ENCODE measurements at places on chromosomes 11 and 22.

DNA sequence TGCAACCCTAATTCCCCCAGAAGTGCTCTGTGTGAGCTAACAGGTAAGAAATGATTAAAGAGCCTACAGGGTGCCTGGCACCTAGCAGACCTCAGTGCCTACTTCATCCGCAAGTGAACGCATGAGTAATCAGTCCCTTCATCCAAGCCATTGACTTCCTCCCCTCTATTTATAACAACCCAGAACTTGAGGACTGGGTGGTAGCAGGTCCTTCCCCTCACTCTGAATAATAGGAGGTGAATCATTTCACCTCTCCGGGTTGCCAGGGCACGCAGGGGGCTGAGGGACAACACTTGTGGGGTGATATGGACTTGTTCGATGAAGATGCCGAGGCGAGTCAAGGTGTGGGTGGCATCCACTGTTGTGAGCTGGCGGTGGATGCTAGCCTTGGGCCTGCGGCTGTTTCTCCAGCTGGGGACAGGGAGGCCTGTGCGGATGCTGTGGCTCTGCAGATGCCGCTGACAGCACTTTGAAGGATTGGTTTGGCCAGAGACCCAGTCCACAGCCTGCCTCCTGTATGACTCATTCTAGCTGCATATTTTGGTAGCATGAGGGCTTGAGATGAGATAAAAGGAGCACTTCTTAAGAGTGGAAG lies 11.7 kb upstream of the SORL1-AS1 start:
- DNase-seq: peak; percentile 55

- DNase-seq: no peak
Measured at GRCh38 chr11:862081-862661, 19.5 kb downstream of the TSPAN4 start.

- no peak for DNase-seq
Measured at GRCh38 chr11:115699733-115700132, 195.5 kb upstream of the CADM1 start.

GRCh38 chr11:130118165-130118564 lies 41.4 kb upstream of the ST14 start:
- DNase-seq: no peak

GRCh38 chr11:60504219-60504905 lies 10.8 kb upstream of the MS4A13 start:
- DNase-seq: no peak

- no peak for DNase-seq
Measured at GRCh38 chr22:29346659-29347058, 31.2 kb upstream of the RASL10A start.

GRCh38 chr22:28810821-28811491 lies 10.6 kb upstream of the XBP1 start:
- DNase-seq: no peak

DNA sequence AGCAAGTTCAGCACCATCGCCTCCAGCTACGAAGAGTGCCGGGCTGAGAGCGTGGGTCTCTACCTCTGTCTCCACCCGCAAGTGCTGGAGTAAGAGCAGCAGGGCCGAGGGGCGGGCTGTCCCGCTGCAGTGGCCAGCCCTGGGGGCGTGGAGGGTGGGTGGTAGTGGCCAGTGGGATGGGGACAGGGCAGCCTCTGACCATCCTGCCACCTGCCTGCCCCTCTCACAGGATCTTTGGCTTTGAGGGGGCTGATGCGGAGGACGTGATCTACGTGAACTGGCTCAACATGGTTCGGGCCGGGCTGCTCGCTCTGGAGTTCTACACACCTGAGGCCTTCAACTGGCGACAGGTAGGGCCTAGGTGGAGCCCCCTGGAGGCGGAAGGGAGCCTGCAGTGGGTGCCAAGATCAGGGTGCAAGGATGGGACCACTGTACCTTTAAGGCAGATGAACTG lies 15.0 kb upstream of the BBS1 start:
- no peak for DNase-seq

- no peak for DNase-seq
Measured at GRCh38 chr11:68312780-68313573, 586 bp downstream of the LRP5 start.

GRCh38 chr11:59078435-59078834 lies 7.7 kb upstream of the GLYATL1B start:
- DNase-seq: no peak

GRCh38 chr11:104546501-104546900 lies 351.8 kb downstream of the CASP12 start:
- DNase-seq: no peak

DNA sequence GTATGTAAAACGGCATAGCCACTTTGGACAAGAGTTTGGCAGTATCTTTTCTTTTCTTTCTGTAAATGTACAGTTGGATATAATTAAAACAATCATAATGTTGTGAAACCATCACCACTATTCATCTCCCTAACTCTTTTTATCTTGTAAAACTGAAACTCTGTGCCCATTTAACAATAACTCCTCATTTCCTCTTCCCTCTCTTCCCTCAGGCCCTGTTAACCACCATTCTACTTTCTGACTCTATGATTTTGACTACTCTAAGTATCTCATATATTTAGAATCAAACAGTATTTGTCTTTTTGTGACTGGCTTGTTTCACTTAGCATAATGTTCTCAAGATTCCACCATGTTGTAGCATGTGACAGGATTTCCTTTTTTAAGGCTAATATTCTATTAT lies 10.2 kb downstream of the SCUBE2 start:
- no peak for DNase-seq

- DNase-seq: no peak
Measured at GRCh38 chr11:46120346-46121300, 631 bp downstream of the PHF21A start.

GRCh38 chr11:62599069-62599696 lies 2.5 kb downstream of the MTA2 start:
- peak; percentile 83 for DNase-seq

GRCh38 chr22:36892292-36892691 lies 21.1 kb upstream of the CSF2RB start:
- no peak for DNase-seq

- no peak for DNase-seq
Measured at GRCh38 chr11:19474211-19474610, 233.5 kb upstream of the E2F8 start.

DNA sequence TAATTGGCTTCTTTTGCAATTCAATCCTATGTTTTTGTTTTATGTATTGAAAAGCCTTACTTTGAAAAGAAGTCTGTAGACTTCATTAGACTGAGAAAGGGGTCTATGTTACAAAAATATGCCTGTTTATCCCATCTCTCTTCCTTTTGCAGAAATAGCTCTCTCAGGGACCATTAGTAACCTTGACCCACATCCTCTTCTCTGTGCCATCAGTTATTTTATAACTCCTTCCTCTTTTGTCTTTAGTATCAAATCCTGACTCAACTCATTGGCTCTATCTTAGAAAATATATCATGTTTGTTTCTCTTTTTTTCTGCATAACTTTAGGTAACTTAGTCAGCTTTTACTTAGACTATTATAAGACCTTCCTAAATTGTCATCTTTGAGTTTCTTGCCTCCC lies 20.3 kb downstream of the ZC3H12C start:
- no peak for DNase-seq

All from stimulated activated CD4-positive, alpha-beta T cell treated with anti-CD3 and anti-CD28 coated beads, Interleukin-15, amount 100 ng/mL, for 1 hour (primary cell).